CD4-positive, CD25-positive, alpha-beta regulatory T cell (primary cell): ENCODE measurements at places on chromosomes 1 and 21. TPM values are rescaled to one million over a fixed set of nuclear protein-coding genes. Genes with fewer than 3 reads are reported as not detected.

DNA sequence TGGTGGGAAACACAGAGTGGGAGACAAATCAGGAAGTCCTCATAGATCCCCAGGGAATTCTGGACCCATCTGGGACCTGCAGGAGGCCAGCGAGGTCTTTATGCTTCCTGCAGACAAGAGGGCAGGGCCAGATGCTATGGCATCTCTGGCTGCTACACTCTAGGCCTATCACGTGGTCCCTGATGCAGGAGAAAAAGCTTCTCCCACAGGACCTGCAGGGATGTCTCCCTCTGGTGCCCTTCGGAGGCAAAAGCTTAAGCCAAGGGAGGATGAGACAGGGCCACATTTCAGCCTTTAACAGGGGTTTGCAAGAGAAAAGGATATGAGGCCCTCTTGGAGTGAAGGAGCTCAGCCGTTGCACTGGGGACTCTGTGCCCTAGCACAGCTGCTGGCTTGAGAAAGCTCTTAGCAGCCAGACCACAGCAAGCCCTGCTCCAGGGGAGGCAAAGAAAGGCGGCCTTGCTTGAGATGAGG, 243.0 kb downstream of the C1orf94 start:
- no peaks in the 10 kb centered on the region for H3K36me3 ChIP-seq
- DNase-seq: no peak
- H3K4me1 ChIP-seq: no peaks in the 10 kb centered on the region
- H3K27ac ChIP-seq: no peak overlapping the region

DNA sequence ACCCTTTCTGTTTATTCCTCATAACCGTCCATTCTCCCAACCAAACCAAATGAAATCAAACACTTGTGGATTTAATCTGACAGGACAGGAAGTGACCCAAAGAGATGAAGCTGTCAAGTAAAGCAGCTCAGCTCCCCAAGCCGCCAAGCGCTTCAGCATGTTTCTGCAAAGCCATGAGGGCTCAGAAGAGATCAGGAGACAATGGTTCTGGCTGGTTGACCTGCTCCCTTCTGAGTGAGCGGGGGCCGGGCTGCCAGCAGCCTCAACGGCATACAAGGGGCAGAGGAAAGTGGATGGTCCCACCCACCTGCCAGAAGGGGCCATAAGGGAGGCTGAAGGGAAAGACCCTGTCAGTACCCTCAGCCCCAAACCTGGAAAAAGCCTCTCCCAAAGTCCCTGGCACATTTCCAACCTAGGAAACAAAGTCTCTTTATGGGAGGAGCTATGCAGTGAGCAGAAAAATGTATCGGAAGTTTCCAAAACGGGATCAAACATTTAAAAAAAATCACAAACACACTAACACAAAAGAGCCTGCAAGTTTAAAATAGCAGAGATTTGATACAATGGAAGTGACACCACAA, 45.4 kb downstream of the SLC45A1 start:
- DNase-seq: no peak
- no peak overlapping the region for H3K4me3 ChIP-seq
- no peaks in the 10 kb centered on the region for H3K27me3 ChIP-seq

SH2D5 gene
- total RNA-seq: not detected

INSRR gene
- 0.07 TPM for total RNA-seq

SMCP gene
- total RNA-seq: not detected

DNA sequence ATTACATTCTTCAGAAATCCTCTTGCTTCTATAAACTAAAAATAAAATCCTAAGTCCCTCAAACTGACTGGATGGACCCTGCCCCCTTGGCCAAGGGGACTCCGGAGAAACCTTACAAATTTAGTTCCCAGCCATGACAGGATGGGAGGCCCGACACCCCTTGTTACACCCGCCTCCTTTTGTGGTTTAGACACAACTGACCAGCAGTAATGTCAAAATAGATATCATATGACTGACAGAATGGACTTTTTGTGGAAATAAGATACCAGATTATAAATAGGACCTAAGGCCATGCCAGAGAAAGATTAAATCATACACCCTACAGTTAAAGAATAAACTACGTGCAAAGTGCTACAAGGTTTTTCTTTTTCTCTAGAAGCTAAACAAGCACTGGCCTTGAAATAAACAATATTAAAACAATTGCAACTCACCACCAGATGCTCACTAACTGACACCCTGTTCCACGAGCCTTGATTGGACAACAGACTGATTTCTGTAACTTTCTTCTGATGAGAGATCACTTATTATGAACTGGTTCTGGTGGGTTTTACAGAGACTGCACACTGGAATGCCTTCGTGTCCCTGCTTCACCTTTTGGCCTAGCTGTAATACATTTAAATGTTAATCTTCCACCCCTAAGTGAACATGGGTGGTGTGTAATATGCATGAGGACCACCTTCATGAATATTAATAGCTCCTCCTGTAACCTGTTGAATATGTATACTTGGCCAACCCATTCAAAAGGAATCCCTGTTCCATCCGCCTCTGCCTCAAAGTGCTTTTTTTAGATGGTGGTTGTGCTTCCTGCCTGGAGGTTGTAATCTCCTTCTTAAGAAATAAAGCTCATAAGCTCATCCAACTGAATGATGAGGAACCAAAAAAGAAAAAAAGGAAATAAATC, 99.6 kb downstream of the ODF2L start:
- no peak for DNase-seq
- H3K4me1 ChIP-seq: no peaks in the 10 kb centered on the region
- H3K4me3 ChIP-seq: no peak overlapping the region
- no peaks in the 10 kb centered on the region for H3K36me3 ChIP-seq
- H3K27ac ChIP-seq: no peak overlapping the region
- no peaks in the 10 kb centered on the region for H3K27me3 ChIP-seq

GRCh38 chr1:31196685-31197084, 43.0 kb downstream of the NKAIN1 start:
- H3K4me1 ChIP-seq: no peaks in the 10 kb centered on the region
- H3K27ac ChIP-seq: no peak overlapping the region
- no peak overlapping the region for H3K4me3 ChIP-seq
- H3K36me3 ChIP-seq: no peaks in the 10 kb centered on the region

DNA sequence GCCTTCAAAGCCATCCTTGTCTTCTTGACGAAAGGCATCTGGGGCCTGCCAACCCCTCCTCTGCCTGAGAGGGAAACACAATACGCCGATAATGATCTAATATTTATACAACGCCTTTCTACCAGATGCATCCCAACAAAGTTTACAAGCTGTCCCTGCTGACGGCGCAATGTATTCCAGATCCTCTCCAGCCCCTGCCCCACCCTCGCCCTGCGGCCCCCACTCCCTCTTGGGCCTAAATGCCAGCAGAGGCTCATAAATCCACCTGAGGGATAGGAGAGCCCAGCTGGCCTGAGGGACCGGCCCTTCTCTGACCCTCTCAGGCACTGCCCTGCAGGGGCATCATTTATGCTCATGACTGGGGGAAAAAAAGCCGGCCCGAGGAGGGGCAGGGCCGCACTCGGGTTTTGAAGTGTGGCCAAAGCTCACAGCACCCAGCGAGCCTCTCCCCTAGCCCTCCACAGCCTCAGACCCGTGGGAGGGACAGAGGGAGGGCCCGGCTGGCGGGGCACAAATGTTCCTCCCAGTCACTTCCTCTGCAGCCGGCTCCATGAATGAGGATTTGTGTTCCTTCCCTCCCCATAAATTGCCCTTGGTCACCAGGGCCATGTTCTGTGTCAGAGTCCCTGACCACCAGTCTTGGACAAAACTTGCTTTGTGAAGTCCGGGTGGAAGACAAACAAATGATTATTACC, 140.3 kb downstream of the FOXD2 start:
- no peak overlapping the region for H3K4me3 ChIP-seq
- H3K4me1 ChIP-seq: no peaks in the 10 kb centered on the region
- no peak for DNase-seq
